Gastrocnemius medialis (tissue), 4 donors: ENCODE measurements at places on chromosomes 7 and 10. TPM values are rescaled to one million over a fixed set of nuclear protein-coding genes. Genes with fewer than 3 reads are reported as not detected.

Gene CPA4
- not detected for total RNA-seq

Gene CALCR
- total RNA-seq = not detected

DNA sequence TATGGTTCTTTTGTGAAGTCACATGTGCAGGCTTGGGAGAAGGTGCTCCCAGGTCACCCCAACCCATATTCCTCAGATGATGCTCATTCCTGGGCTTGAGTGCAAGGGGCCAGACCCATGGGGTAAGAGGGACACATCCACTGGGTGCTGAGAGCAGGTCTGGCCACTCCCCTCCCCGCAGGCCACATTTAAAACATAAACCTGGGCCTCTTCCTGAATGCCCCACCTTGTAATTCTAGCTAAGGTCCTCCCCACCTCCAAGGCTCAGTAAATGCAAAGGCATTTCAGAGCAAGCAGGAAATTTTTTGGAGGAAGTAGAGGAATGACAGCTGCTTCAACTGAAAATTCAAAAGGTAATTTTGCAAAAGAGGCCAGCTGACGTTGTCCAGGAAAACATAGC lies 172.5 kb downstream of the ARHGAP21 start:
- DNase-seq = no peak
- H3K27ac ChIP-seq = no peak overlapping the region
- H3K4me3 ChIP-seq = no peak overlapping the region
- no peaks in the 10 kb centered on the region for H3K27me3 ChIP-seq
- peaks cover 10% of the 10 kb centered on the region for H3K4me1 ChIP-seq

- no peaks in the 10 kb centered on the region for H3K36me3 ChIP-seq
- DNase-seq = no peak
- no peaks in the 10 kb centered on the region for H3K27me3 ChIP-seq
- no peak overlapping the region for H3K4me3 ChIP-seq
- H3K27ac ChIP-seq = no peak overlapping the region
Measured at GRCh38 chr7:70131817-70132216, 533.5 kb downstream of the AUTS2 start.

DNA sequence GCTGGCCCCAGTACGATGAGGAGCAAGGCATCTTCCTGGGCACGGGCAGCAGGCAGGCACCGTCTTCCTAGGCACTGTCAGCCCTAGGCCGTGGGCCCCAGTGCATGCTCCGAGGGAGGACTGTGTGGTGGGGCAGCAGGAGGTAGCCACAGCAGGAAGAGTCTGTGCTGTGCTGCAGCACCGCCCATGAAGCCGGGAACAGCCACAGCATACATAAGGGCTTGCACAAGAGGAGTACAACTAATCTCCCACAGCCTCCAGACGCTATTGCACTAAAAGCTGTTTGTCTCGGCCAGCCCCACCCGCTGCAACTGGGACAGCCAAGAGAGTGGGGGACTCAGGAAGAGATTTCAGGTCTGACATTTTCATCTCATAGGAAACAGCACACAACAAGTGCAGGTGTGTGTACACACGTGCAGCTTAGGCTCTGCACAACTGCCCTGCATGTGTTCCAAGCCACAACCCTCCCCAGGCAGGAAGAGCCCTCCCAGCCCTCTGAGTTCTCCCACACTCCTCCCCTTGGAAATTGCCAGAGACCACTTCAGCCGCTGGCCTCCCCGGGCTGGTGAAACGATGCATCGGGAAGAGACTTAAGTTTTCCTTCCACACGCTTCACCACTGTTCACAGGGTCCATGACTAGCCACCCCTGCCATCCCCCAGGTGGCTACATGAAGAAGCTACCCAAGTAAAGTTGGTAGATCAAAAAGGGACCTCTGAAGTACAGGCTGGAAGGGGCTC lies 88.1 kb upstream of the DDC start:
- peaks cover 66% of the 10 kb centered on the region for H3K4me1 ChIP-seq
- no peaks in the 10 kb centered on the region for H3K27me3 ChIP-seq
- peak; percentile 85 for DNase-seq
- no peaks in the 10 kb centered on the region for H3K36me3 ChIP-seq
- H3K4me3 ChIP-seq = peak overlapping the region; percentile 26
- H3K27ac ChIP-seq = peak overlapping the region; percentile 96

DNA sequence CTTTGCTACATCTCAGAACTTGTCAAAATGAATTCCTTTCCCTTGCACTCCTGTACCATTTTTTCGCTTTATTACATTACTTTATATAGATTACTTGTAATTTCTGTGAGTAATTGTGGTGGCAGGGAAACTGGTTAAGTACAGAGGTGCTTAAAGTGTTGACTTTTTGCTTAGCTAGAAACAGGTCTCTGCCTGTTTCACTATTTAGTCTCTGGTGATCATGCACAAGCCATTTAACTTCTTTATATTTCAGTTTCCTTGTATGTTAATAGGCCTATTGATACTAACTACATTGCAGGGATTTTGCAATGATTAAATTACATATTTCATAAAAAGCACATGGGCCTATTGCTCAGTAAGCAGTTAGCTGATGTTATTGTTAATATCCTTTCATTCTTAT lies 233.8 kb downstream of the PRKG1 start:
- H3K27me3 ChIP-seq = no peaks in the 10 kb centered on the region
- H3K27ac ChIP-seq = no peak overlapping the region
- no peak overlapping the region for H3K4me3 ChIP-seq
- DNase-seq = no peak
- H3K4me1 ChIP-seq = peaks cover 8% of the 10 kb centered on the region
